PC-9 (cell line): ENCODE measurements at places on chromosomes 1 and 21. TPM values are rescaled to one million over a fixed set of nuclear protein-coding genes. Genes with fewer than 3 reads are reported as not detected.

VHLL gene
- not detected in 2 replicates for total RNA-seq

GRCh38 chr1:1089731-1090423 lies 15.8 kb upstream of the RNF223 start:
- no peak for DNase-seq

- no peak for DNase-seq
Measured at GRCh38 chr1:227127891-227128290, 187.8 kb downstream of the COQ8A start.

- no peak for DNase-seq
Measured at GRCh38 chr1:180926164-180926981, 13.7 kb downstream of the KIAA1614 start.

- DNase-seq = no peak
Measured at GRCh38 chr1:71948561-71948960, 333.8 kb downstream of the NEGR1 start.

DNA sequence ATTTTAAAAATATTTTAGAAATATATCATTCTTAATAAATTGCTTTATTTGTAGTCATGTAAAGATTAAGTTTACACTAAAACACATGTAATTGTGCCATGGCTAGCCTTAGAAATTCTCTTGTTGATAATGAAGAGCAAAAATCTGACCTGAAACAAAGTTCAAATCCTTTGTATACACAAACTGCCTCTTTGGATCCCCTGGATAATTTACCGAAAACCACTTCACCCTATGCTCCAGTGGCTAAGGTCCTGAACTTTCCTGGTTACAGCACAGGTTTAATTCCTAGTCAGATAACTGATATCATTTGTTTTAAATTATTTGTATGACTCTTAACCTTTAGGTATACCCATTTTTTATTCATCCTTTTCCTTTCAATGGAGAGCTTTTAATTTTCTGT lies 1093.2 kb upstream of the ADGRL4 start:
- DNase-seq = no peak
